ENCODE measurements at places on chromosomes 6 and 20.

DNA sequence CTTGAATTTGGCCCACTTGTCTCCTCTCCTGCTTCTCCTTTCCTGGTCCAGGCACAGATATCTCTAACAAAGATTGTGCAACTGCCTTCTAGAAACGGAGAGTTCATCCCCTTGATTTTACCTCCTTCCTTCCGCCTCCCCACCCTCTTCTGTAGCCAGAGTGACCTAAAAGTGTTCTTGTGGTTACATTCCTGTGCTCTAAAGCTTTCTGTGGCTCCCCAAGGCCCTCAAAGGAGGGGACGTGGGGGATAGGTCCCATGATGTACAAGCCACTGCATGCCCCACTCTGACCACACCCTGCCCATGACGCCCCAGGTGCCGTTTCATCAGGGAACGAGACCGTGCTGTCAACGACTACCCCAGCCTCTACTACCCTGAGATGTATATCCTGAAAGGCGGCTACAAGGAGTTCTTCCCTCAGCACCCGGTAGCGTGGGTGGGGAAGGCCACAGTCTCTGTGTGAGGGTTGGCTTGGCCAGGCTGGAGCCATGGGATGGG lies 8.2 kb downstream of the CDC25B start:
- H3K36me3 ChIP-seq: no peaks in the 10 kb centered on the region
- peaks cover 38% of the 10 kb centered on the region for H3K4me1 ChIP-seq
- DNase-seq: no peak
- H3K4me3 ChIP-seq: no peak overlapping the region
- H3K27ac ChIP-seq: no peak overlapping the region

DNA sequence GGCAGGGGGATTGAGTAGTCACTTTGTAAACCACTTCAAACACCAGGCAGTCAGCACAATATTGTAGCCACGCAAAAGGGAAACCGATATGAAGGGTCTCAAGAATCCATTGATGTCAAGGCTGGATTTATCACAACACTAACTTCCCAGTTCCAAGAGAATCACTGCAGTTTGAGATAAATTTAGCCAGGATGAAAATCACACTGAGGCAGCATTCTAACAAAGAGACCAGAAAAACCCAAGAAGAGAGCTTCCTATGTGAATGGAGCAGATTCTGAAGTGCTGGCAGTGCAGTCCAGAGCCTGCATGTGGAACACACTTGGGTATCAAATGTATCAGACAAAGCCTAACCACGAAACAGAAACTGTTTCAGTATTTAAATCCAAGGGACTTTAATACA lies 84.6 kb downstream of the KIF16B start:
- DNase-seq: no peak
- no peak overlapping the region for H3K27ac ChIP-seq
- H3K27me3 ChIP-seq: no peaks in the 10 kb centered on the region
- H3K36me3 ChIP-seq: no peaks in the 10 kb centered on the region

GRCh38 chr6:56692523-56693245 lies 50.0 kb upstream of the DST start:
- peaks cover 54% of the 10 kb centered on the region for H3K4me1 ChIP-seq
- no peaks in the 10 kb centered on the region for H3K36me3 ChIP-seq

DNA sequence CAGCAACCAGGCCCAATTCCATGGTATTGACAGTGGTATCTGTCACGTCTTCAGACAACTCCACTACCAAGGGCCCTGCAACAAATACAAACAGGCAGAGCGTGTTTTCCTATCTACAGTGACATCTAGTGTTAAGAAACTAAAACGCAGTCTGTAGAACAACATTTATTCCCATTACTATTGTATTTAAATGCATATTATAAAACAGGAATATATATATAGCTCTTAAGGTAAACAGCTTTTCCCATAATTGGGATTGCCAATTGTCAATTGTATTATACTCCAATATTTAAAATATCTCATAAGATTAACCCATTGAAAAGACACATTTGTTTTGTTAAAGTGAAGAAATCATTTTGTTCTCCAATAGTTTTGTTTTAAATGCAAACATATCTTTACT lies 97.2 kb downstream of the KIF16B start:
- DNase-seq: peak; percentile 22
- H3K27ac ChIP-seq: no peak overlapping the region

DNA sequence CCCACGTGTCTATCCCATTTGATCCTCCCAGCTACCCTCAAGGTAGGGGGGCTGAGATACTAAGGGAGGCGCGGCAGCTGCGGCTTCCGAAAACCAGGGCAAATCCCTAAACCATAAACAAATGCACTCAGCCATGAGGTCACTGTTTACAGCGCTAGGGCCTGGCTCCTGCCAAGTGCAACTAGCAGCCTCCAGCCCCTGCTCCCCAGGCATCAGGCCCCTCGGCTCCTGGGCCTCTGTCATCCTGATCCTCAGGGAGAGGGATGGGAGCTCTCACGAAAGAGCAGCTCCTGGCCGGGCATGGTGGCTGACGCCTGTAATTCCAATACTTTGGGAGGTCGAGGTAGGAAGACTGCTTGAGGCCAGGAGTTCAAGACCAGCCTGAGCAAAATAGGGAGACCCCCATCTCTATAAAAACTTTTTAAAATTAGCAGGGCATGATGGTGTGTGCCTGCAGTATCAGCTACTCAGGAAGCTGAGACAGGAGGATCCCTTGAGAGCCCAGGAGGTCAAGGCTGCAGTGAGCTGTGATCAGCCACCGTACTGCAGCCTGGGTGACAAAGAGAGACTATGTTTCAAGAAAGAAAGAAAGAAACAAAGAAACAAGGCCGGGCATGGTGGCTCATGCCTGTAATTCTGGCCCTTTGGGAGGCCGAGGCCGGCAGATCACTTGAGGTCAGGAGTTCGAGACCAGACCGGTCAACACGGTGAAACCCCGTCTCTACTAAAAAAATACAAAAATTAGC lies 42.5 kb upstream of the TLDC2 start:
- H3K4me3 ChIP-seq: no peak overlapping the region
- no peaks in the 10 kb centered on the region for H3K36me3 ChIP-seq
- no peak for DNase-seq
- H3K4me1 ChIP-seq: peaks cover 19% of the 10 kb centered on the region
- H3K27me3 ChIP-seq: no peaks in the 10 kb centered on the region

GRCh38 chr6:151322570-151322969 lies 68.8 kb downstream of the ZBTB2 start:
- no peak overlapping the region for H3K27ac ChIP-seq
- no peaks in the 10 kb centered on the region for H3K27me3 ChIP-seq
- H3K4me1 ChIP-seq: peaks cover 23% of the 10 kb centered on the region
- no peaks in the 10 kb centered on the region for H3K36me3 ChIP-seq

GRCh38 chr20:16236589-16237241 lies 336.5 kb downstream of the KIF16B start:
- DNase-seq: no peak
- H3K27ac ChIP-seq: no peak overlapping the region
- no peaks in the 10 kb centered on the region for H3K4me1 ChIP-seq
- no peak overlapping the region for H3K4me3 ChIP-seq
- H3K27me3 ChIP-seq: no peaks in the 10 kb centered on the region

GRCh38 chr6:20770773-20771172 lies 236.5 kb downstream of the CDKAL1 start:
- H3K27ac ChIP-seq: no peak overlapping the region
- no peaks in the 10 kb centered on the region for H3K4me1 ChIP-seq
- no peaks in the 10 kb centered on the region for H3K27me3 ChIP-seq
- no peaks in the 10 kb centered on the region for H3K36me3 ChIP-seq

DNA sequence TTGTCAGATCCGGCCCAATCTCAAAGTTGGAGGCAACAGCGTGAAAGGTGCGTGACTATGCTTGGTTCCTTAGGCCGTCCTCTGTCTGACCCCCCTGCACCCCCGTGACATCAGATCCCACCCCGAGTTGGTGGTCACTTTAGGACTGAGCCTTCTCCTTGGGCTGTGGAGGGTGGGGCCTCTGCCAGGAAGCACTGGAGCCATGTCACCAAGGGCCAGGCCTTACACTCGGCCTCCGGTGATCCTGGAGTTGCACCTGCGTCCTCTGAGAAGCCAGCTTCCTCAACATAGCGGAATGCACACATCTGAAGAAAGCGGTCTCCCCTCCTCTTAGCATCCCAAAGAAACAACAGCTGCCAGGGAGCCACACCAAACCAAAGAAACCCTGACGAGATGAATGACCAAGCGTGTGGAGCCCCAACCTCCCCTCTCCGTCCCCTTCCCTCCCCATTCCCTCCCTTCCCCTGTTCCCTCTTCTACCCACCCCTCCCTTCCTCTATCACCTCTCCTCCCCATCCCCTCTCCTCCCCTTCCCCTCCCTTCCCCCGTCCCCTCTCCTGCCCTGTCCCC lies 182.6 kb downstream of the TTLL2 start:
- no peak overlapping the region for H3K27ac ChIP-seq
- no peaks in the 10 kb centered on the region for H3K36me3 ChIP-seq
- DNase-seq: no peak

- H3K36me3 ChIP-seq: no peaks in the 10 kb centered on the region
- no peak overlapping the region for H3K4me3 ChIP-seq
- DNase-seq: no peak
Observed at GRCh38 chr6:32610682-32611296, 21.1 kb upstream of the HLA-DRB1 start.

- no peak for DNase-seq
- no peaks in the 10 kb centered on the region for H3K4me1 ChIP-seq
- no peaks in the 10 kb centered on the region for H3K27me3 ChIP-seq
- H3K4me3 ChIP-seq: no peak overlapping the region
Observed at GRCh38 chr20:24589815-24590177, 120.4 kb downstream of the SYNDIG1 start.

DNA sequence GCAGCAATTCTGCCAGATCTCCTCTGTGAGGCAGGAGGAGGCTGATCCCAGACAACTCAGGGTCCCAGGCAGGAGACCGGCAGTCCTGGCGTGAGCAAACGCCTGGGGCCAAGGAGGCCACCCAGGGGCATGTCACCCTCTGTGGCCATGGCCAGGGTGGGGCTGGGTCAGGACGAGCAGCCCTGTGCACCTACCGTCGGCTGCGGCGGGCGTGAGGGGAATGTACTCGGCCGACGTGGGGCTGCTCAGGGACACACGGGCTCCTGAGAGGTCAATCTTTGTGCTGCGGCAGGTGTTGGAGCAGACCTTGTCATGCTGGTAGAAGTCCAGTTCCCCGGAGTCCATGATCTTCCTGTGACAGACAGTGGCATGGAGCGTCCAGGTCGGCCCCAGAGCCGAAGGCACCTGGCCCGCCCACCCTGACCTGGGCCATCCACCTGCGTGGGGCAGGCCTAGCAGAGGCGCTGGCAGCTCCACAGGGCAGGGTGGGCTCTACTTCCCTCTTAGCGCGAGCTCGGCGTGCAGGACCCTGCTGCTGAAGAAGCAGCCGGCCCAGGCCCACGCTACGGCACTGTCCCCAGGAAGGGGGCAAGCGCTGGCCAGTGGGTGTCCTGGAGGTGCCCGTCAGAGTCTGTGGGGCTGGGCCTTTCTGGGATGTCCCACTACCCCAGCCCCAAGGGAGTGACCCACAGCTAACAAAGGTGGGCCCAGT lies 21.5 kb upstream of the HELZ2 start:
- no peaks in the 10 kb centered on the region for H3K4me1 ChIP-seq
- no peak overlapping the region for H3K4me3 ChIP-seq
- DNase-seq: no peak
- H3K36me3 ChIP-seq: no peaks in the 10 kb centered on the region

- H3K36me3 ChIP-seq: peaks cover 36% of the 10 kb centered on the region
- no peak for DNase-seq
- H3K27me3 ChIP-seq: no peaks in the 10 kb centered on the region
- H3K4me1 ChIP-seq: no peaks in the 10 kb centered on the region
- H3K27ac ChIP-seq: no peak overlapping the region
Observed at GRCh38 chr20:25270829-25271251, 23.0 kb downstream of the PYGB start.

DNA sequence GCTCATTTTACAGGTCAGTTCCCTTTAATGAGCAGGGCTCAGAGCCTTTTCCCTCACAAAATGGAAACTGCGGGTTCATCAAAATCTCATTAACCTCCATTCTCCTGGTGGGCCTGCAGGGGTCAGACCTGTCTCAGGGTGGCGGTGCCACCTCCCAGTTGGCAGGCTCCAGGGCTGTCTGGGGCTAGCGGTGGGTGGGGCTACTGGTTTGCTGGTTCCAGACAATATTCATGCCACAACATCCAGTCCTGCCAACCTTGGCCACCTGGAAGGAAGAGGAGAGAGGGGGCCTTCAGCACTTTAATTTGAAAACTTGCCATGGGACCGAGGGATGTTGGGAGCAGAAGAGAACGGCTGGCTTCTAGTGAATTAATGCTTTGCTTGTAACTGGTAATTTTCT lies 41.9 kb upstream of the CTNNBL1 start:
- no peak overlapping the region for H3K27ac ChIP-seq
- DNase-seq: no peak
- peaks cover 2% of the 10 kb centered on the region for H3K27me3 ChIP-seq
- no peak overlapping the region for H3K4me3 ChIP-seq
- H3K36me3 ChIP-seq: no peaks in the 10 kb centered on the region

DNA sequence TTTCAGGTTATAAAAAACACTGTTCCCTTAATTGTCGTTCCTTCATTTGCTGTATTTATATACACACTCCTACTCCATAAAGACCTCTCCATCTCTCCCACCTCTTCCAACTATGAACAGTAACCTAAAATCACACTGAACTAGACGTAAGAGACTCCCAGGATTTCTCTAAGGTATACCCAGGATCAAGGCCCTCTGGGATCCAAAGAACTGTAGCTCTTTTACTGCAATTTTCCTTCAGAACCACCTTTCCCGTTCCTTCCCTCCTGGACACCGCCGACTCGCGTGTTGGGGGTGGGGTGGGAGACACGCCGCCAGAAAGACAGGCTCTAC lies 680 bp downstream of the LATS1 start:
- peak overlapping the region; percentile 93 for H3K4me3 ChIP-seq
- peaks cover 2% of the 10 kb centered on the region for H3K4me1 ChIP-seq
- H3K36me3 ChIP-seq: no peaks in the 10 kb centered on the region

DNA sequence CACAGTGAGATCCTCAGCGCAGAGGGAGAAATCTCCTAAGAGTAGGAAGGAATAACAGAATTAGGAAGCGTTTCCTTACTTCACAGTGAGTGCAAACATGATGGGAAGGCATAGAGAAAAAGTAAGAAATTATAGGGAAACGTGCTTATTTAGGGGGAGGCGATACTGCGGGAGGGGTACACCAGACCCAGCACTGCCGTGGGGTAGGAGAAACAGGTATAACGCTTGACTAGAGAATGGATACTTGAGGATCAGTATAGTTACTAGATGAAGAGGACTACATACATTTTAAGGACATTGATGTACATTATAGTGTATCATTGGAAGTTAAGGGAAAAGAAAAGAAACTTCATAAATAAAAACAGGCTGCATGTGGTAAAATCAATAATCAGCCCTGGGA lies 26.8 kb upstream of the HLA-E start:
- no peaks in the 10 kb centered on the region for H3K4me1 ChIP-seq
- H3K36me3 ChIP-seq: no peaks in the 10 kb centered on the region
- H3K27ac ChIP-seq: no peak overlapping the region
- H3K4me3 ChIP-seq: no peak overlapping the region
- DNase-seq: no peak

- no peaks in the 10 kb centered on the region for H3K27me3 ChIP-seq
- H3K27ac ChIP-seq: no peak overlapping the region
- DNase-seq: no peak
- H3K4me1 ChIP-seq: peaks cover 11% of the 10 kb centered on the region
- no peaks in the 10 kb centered on the region for H3K36me3 ChIP-seq
Observed at GRCh38 chr6:95572098-95572497, 5.2 kb upstream of the MANEA start.

- DNase-seq: no peak
- H3K36me3 ChIP-seq: no peaks in the 10 kb centered on the region
- H3K27ac ChIP-seq: no peak overlapping the region
- H3K27me3 ChIP-seq: no peaks in the 10 kb centered on the region
Observed at GRCh38 chr6:8207869-8208191, 105.5 kb upstream of the EEF1E1 start.

- no peak overlapping the region for H3K4me3 ChIP-seq
- no peaks in the 10 kb centered on the region for H3K27me3 ChIP-seq
- H3K27ac ChIP-seq: no peak overlapping the region
- H3K4me1 ChIP-seq: no peaks in the 10 kb centered on the region
- no peaks in the 10 kb centered on the region for H3K36me3 ChIP-seq
Observed at GRCh38 chr20:24868396-24868927, 80.6 kb upstream of the CST7 start.
